ENCODE measurements at places on chromosomes 3 and 15.

DNA sequence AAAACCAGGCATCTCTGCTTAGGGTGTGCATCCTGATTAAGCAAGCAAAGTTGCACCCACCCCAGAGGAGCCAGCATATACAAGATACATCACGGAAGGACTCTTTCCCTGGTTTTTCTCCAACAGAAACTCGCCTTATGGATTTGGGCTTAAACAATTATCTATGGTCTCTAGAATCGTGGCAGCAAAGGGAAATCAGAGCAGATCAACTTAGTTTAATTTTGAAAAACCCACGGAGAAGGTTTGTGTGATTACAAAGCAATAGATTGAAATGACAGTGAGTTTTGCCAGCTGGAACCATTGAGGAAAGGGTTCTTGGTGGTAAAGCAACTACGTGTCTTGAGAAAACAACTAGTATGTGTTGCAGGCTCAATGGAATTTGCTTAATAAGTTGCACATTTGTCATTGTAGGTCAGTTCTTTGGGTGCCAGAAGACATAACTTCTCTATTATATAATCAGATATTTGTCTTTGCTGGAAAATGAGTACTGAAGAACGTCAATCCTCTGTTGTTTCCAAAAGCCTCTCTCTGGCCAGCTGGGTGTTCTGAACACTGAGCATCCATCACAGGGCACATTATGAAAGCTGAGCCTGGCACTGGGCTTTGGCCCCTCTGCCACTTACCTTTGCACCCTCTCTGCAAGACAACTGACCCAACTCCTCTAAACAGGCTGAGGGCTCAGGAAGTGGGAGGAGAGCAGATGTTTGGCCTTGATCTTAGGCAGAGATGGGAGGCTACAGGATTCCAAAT is 75.7 kb upstream of the FBN1 start:
- DNase-seq: no peak

- DNase-seq: no peak
Observed at GRCh38 chr15:62569460-62570404, 404.6 kb upstream of the C2CD4B start.

GRCh38 chr3:172228036-172228415 is 188.6 kb downstream of the FNDC3B start:
- DNase-seq: no peak

DNA sequence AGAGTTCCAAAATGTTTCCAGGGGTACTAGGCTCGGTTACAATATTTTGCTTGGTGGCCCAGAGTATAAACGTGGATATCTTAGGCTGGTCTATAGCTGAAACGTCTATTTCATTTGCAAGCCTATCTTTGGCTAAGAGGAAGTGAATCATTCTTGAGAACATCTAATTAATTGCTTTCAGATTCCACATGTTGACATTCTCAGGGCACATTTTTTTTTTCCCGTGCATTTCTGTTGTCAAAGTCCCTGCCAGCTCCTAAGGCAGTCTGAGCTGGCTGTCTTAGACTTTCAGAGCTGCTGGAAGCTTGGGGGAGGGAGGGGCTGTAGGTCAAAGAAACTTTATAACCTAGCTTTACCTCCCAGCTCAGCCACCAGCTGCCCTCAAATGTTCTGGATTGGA is 23.2 kb upstream of the LAMP3 start:
- no peak for DNase-seq

GRCh38 chr15:77010857-77011256 is 15.9 kb downstream of the PSTPIP1 start:
- DNase-seq: no peak

DNA sequence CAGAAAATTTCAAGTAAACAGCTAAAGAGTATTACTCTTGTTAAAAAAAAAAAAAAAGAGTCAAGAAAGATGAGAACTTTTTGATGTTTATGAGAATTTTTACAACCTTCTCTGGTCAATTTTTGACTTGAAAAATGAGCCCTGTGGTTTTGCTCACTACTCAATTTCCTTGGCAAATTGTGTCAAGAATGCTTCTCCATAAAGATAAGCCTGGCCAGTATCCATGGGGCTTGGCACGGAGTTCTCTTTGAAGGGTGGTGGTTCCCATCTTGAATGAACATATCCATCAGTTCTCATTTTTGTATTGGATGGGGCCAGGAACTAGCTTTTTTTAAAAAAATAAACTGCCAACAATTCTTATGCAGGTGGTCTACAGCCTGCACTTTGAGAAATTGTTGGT is 179.9 kb downstream of the RYR3 start:
- no peak for DNase-seq

DNA sequence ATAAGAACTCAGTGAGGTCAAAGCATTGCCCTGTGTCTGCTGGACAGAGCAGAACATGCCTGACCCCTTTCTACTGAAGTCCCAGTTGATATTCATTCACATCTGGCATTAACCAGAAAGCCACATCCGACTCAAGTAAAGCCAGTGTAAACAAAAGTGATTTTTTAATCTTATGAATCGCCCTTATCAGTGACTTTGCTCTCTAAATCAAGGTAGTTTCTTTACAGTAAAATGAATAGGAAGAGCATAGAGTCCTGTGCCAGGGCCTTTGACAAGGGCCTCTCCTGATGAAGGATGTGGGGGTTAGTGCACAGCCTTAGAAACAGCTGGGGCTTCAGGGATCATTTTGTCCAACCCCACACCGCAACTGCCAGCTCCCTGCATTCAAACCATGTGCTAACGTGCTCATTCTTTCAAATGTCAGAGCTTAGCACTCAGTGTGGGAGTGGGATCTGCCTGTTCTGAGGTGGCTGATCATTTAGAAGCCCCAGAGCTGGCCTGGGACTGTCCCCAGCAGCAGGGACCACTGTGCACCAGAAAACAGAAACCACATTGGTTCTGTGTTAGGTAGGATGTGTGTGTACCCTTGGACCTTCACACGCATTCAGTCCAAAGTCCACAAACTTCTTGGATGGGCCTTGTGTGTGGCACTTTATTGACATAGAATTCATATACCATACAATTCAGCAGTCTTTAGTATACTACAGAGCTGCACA is 55.3 kb downstream of the CCR4 start:
- DNase-seq: no peak

- no peak for DNase-seq
Observed at GRCh38 chr3:99344216-99344615, 294.2 kb upstream of the COL8A1 start.

- no peak for DNase-seq
Observed at GRCh38 chr3:140206196-140207040, 271.4 kb downstream of the CLSTN2 start.

DNA sequence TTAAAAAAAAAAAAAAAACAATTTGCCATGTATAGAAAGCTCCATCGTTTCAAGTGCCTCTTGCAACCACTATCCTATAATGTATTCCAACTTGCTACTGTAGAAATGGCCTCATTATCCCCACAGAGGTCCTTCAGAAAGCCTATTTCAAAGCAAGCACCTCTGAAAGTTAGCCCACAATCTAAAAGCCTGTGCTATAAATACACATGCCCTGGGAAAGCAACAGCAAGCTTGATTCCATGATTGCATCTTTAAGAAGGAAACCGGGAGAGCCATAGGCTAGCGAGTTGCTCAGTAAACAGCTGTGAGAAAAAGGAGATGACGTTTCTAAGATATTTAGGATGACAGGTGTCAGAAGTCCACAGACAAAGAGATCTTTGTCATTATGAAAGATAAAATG is 28.3 kb downstream of the TAFA4 start:
- no peak for DNase-seq

GRCh38 chr15:69957175-69957574 is 140.5 kb downstream of the TLE3 start:
- DNase-seq: no peak

GRCh38 chr15:81337713-81338157 is 13.8 kb upstream of the STARD5 start:
- DNase-seq: no peak

- DNase-seq: no peak
Observed at GRCh38 chr3:121895121-121895520, 920 bp downstream of the SLC15A2 start.

GRCh38 chr15:86178845-86179244 is 99.2 kb downstream of the AGBL1 start:
- DNase-seq: no peak

- DNase-seq: no peak
Observed at GRCh38 chr3:155232605-155233004, 60.9 kb downstream of the STRIT1 start.

- peak; percentile 42 for DNase-seq
Observed at GRCh38 chr3:171248426-171249111, 211.6 kb downstream of the TNIK start.

DNA sequence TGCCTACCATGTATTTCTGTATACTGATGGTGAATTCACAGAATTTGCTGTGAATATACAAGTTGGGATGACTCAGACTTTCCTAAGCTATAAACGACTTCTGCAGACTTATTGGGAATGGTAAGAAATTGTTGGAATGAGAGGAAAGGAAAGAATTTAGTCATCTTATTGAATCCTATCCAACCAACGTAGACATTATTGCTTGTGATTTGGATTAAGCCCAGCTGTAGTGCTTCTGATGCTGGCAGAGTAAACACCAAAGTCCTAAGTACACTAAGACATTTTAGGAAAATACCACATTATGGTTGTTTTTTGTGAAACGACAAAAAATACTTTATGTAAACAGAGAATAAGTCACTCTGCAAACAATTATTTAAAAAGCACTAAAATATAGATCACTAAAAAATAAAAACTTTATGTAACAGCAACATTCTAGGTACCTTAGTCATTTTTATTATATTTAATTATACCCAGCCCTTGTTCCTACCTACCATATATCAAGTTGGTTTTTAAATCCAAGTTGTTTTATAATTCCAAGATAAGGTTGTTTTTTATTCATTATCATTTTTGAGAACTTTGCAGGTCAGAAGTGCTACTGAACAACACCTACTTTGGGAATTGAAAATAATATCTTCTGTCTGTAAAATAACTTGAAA is 99.2 kb upstream of the MLF1 start:
- no peak for DNase-seq

DNA sequence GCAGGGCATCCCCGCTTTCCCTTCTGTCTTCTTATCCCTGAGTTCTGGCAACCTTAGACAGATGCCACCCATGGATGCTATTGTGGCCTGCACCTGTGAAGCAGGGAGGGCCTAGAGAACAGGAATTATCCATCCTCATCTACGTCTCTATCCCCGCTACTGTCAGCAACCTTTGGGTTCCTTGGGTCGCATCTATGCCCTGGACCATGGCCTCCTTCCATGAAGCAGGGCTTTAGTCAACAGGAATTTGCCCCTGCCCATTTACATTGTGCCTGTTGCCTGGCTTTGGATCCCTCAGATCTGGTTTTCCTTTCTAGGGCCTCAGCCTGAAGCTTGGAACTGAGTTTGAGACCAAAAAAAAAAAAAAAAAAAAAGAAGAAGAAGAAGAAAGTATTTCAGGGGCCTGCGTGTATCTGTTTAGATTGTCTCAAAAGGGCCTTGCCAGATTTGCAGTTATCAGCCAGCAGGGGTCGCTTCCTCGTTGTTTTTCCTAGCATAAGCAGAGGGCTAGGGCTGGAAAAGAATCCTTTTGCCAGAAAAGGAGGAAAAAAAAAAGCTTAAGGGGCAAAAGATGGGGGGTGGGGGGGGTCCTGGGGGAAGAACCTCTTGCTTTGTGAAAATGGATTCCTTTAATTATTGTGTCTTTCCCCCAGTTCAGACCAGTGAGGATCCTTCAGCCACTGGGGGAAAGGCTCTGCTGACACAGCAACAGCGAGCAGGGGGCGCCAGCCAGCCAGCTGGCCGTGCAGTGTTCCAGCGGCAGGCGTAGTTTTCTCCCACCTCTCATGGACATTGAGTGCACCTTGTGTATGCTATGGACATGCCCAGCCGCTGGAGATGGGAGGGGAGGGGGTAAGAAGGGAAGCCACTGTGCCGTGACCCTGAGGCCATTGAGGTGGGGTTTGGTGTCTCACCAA is 65.7 kb upstream of the ALDH1L1 start:
- no peak for DNase-seq
